ENCODE measurements at places on chromosomes 6 and 20.

GRCh38 chr6:56497240-56497639, 145.4 kb downstream of the DST start:
- H3K27ac ChIP-seq, result no peak overlapping the region
- DNase-seq, result no peak
- no peak overlapping the region for H3K4me3 ChIP-seq
- H3K4me1 ChIP-seq, result no peaks in the 10 kb centered on the region
- H3K36me3 ChIP-seq, result no peaks in the 10 kb centered on the region
- no peaks in the 10 kb centered on the region for H3K27me3 ChIP-seq

- DNase-seq, result no peak
- H3K27me3 ChIP-seq, result no peaks in the 10 kb centered on the region
- H3K27ac ChIP-seq, result no peak overlapping the region
- no peaks in the 10 kb centered on the region for H3K36me3 ChIP-seq
Observed at GRCh38 chr6:119224095-119224701, 125.4 kb downstream of the MAN1A1 start.

- no peak overlapping the region for H3K27ac ChIP-seq
- H3K4me3 ChIP-seq, result no peak overlapping the region
- H3K36me3 ChIP-seq, result no peaks in the 10 kb centered on the region
- peaks cover 12% of the 10 kb centered on the region for H3K4me1 ChIP-seq
- no peak for DNase-seq
Observed at GRCh38 chr6:166629628-166630027, 2.6 kb upstream of the RPS6KA2 start.

GRCh38 chr6:96522465-96523009, 931 bp downstream of the UFL1 start:
- H3K36me3 ChIP-seq, result no peaks in the 10 kb centered on the region
- DNase-seq, result no peak
- no peaks in the 10 kb centered on the region for H3K27me3 ChIP-seq
- peak overlapping the region; percentile 95 for H3K27ac ChIP-seq
- peaks cover 38% of the 10 kb centered on the region for H3K4me1 ChIP-seq

- no peaks in the 10 kb centered on the region for H3K27me3 ChIP-seq
- H3K36me3 ChIP-seq, result no peaks in the 10 kb centered on the region
- no peak overlapping the region for H3K4me3 ChIP-seq
- no peak for DNase-seq
Observed at GRCh38 chr6:114375541-114376192, 32.8 kb upstream of the HS3ST5 start.

DNA sequence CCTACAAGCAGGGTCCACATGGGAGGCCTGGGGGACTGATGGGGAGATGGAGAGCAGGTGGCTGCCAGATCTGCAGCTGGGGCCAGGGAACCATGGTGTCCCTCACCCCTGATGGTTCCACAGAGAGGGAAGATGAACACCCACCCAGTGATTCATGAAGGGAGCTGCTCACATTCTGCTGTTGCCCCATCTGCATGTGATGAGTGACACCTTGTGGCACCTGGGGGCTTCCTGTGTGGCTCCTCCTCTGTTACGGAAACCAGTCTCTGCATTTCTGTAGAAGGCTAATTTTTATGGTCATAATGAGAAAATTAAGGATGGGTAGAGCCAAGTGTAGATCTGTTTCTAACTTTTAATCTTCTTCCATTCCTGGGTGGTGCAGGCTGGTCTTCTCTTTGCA, 217.1 kb downstream of the SMOC2 start:
- no peak overlapping the region for H3K4me3 ChIP-seq
- H3K27ac ChIP-seq, result no peak overlapping the region
- H3K4me1 ChIP-seq, result no peaks in the 10 kb centered on the region
- no peak for DNase-seq
- no peaks in the 10 kb centered on the region for H3K27me3 ChIP-seq

DNA sequence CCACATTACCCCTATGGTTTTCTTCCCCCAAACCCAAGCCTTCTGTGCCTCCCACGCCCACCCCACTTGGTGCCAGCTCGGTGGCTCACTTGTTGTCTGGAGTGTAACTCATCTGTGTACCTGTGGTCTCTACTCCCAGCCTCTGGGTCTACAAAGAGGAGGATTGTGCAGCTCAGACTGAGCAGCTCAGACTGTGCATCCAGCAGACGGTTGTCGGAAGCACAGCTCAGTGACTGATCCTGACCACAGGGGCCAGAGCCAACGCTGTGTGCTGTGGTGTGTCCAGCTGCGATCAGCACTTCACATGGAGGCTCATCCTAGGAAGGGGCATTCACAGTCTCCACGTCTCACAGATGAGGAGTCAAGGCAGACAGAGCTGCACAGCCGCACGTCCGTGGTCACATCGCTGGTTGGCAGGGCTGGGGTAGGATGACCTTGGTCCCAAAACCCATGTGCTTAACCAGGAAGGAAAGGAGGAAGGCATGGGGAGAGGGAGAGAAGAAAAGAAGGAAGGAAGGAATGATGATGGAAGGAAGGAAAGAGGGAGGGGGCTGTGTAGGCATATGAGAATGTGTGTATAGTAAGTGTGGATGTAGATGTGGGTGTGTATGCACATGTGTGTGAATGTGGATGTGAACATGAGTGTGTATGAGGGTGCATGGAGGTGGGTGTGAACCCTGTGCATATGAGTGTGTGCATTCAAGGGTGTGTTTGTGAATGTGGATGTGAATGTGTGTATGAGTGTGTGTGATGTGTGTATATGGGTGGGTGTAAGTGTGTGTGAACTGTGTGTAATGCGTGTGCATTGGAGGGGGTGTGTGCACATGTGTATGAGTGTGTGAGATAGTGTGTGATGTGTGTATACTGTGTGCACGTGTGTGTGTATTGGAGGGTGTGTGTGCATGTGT, 28.2 kb upstream of the STX16 start:
- H3K27ac ChIP-seq, result no peak overlapping the region
- no peak for DNase-seq
- peaks cover 21% of the 10 kb centered on the region for H3K4me1 ChIP-seq
- no peaks in the 10 kb centered on the region for H3K36me3 ChIP-seq
- no peaks in the 10 kb centered on the region for H3K27me3 ChIP-seq

DNA sequence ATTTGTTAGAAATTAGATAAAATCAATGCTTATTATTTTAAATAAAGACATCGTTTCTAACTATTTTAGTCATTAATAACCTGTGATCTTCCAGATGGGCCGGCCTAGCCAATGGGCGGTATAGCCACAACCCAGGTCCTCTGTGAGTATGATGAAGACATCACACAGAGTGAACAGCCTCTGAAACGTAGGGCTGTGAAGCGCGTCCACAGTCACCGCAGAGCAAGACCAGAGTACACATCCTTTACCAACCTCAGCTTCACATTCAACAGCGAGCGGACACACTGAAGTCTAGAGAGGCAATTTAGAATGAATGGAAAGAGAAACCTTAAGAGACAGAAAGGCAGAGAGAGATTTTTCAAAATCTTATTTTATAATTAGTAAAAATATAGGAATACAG, 125.0 kb upstream of the RPS6KA2 start:
- DNase-seq, result no peak
- H3K4me1 ChIP-seq, result no peaks in the 10 kb centered on the region
- H3K27ac ChIP-seq, result no peak overlapping the region
- no peak overlapping the region for H3K4me3 ChIP-seq

DNA sequence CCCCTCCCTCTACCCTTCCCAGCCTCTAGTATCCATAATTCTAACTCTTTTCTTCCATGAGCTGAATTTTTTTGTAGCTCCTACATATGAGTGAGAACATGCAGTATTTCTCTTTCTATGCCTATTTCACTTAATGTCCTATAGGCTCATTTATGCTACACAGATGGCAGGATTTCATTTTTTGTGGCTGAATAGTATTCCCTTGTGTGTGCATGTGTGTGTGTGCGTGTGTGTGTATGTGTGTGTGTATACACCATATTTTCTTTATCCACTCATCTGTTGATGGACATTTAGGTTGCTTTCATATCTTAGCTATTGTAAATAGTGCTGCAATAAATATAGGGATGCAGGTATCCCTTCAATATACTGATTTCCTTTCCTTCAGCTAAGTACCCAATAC, 101.0 kb downstream of the ADAT2 start:
- DNase-seq, result no peak
- H3K27ac ChIP-seq, result no peak overlapping the region
- H3K4me1 ChIP-seq, result no peaks in the 10 kb centered on the region
- no peaks in the 10 kb centered on the region for H3K36me3 ChIP-seq
- H3K27me3 ChIP-seq, result no peaks in the 10 kb centered on the region
- H3K4me3 ChIP-seq, result no peak overlapping the region

GRCh38 chr20:44730441-44730840, 15.2 kb upstream of the KCNK15 start:
- no peak overlapping the region for H3K4me3 ChIP-seq
- peaks cover 15% of the 10 kb centered on the region for H3K4me1 ChIP-seq
- no peak overlapping the region for H3K27ac ChIP-seq
- no peaks in the 10 kb centered on the region for H3K36me3 ChIP-seq
- DNase-seq, result no peak
- H3K27me3 ChIP-seq, result no peaks in the 10 kb centered on the region

GRCh38 chr6:167788563-167788903, 38.2 kb upstream of the AFDN start:
- no peak for DNase-seq
- no peaks in the 10 kb centered on the region for H3K36me3 ChIP-seq
- H3K27me3 ChIP-seq, result no peaks in the 10 kb centered on the region
- no peaks in the 10 kb centered on the region for H3K4me1 ChIP-seq
- H3K4me3 ChIP-seq, result no peak overlapping the region
- H3K27ac ChIP-seq, result no peak overlapping the region

- DNase-seq, result no peak
- H3K27ac ChIP-seq, result no peak overlapping the region
- H3K27me3 ChIP-seq, result no peaks in the 10 kb centered on the region
- H3K4me1 ChIP-seq, result no peaks in the 10 kb centered on the region
- no peaks in the 10 kb centered on the region for H3K36me3 ChIP-seq
Observed at GRCh38 chr6:12490904-12491571, 200.9 kb downstream of the EDN1 start.

- no peak overlapping the region for H3K4me3 ChIP-seq
- DNase-seq, result no peak
- H3K27ac ChIP-seq, result peak overlapping the region; percentile 99
- H3K27me3 ChIP-seq, result no peaks in the 10 kb centered on the region
- peaks cover 75% of the 10 kb centered on the region for H3K36me3 ChIP-seq
Observed at GRCh38 chr20:10642856-10643559, 30.8 kb downstream of the JAG1 start.

DNA sequence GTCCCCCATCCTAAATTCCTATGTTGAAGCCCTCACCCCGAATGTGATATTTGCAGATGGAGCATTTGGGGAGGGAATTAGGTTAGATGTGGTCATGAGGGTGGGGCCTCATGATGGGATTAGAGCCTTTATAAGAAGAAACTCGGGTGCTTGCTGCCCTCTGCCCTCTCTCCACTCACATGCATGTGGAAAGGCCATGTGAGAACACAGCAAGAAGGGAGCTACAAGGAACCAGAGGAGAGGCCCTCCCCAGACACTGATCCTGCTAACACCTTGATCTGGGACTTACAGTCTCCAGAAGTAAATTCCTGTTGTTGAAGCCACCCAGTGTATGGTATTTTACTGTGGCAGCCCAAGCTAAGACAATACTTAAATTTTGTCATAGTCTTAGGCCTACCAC, 69.6 kb upstream of the TULP1 start:
- no peak for DNase-seq
- peaks cover 10% of the 10 kb centered on the region for H3K4me1 ChIP-seq
- no peak overlapping the region for H3K4me3 ChIP-seq
- peak overlapping the region; percentile 4 for H3K27ac ChIP-seq
- H3K27me3 ChIP-seq, result no peaks in the 10 kb centered on the region

GRCh38 chr6:81754906-81755305, 2.4 kb upstream of the TENT5A start:
- H3K4me3 ChIP-seq, result no peak overlapping the region
- peaks cover 28% of the 10 kb centered on the region for H3K4me1 ChIP-seq
- H3K36me3 ChIP-seq, result no peaks in the 10 kb centered on the region
- no peak for DNase-seq

GRCh38 chr6:146827216-146827928, 228.6 kb downstream of the ADGB start:
- no peaks in the 10 kb centered on the region for H3K36me3 ChIP-seq
- no peak overlapping the region for H3K27ac ChIP-seq
- no peaks in the 10 kb centered on the region for H3K27me3 ChIP-seq
- no peak overlapping the region for H3K4me3 ChIP-seq
- no peaks in the 10 kb centered on the region for H3K4me1 ChIP-seq

GRCh38 chr20:17556837-17557674, 12.8 kb upstream of the DSTN start:
- H3K36me3 ChIP-seq, result no peaks in the 10 kb centered on the region
- peak overlapping the region; percentile 85 for H3K27ac ChIP-seq
- H3K27me3 ChIP-seq, result no peaks in the 10 kb centered on the region
- peaks cover 56% of the 10 kb centered on the region for H3K4me1 ChIP-seq
- DNase-seq, result no peak
- peak overlapping the region; percentile 42 for H3K4me3 ChIP-seq

Measured in esophagus squamous epithelium (tissue), 5 donors.